Mucosa of descending colon (tissue), 3 donors: ENCODE measurements at places on chromosomes 5 and 9. TPM values are rescaled to one million over a fixed set of nuclear protein-coding genes. Genes with fewer than 3 reads are reported as not detected.

STK10 gene
- 29.9 TPM for total RNA-seq

- no peak for DNase-seq
Observed at GRCh38 chr5:59390074-59390659, 503.4 kb downstream of the PDE4D start.

FABP6 gene
- total RNA-seq = not detected

DNA sequence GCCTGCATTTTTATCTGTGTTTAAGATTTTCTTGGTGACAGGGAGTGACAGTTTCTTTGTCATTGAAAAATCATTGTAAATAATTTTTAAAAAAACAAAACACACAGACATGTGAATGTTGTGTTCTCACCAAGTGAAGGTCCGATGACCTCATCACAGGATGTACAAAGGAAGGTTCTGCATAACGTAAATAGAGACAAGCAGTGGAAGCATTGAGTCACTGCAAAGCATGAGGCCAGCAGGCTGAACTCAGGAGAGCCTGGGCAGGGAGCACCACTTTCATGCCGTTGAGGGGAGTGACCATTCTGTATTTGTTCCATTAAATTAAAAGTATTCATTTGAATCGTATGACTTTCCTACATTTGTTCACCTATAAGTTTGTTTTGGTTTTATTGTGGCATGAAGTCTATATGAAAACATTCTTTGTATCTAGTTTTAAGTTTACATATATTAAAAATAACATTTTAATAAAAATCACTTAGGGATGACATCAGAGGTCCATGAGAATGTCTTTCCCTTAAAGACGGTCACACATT, 70.4 kb upstream of the TLE1 start:
- DNase-seq = no peak
